Esophagus muscularis mucosa (tissue), 4 donors: ENCODE measurements at places on chromosomes 11 and 22. TPM values are rescaled to one million over a fixed set of nuclear protein-coding genes. Genes with fewer than 3 reads are reported as not detected.

OVOL1 gene
- total RNA-seq: not detected

TRIM51 gene
- total RNA-seq: not detected

RFPL3 gene
- not detected for total RNA-seq

DNA sequence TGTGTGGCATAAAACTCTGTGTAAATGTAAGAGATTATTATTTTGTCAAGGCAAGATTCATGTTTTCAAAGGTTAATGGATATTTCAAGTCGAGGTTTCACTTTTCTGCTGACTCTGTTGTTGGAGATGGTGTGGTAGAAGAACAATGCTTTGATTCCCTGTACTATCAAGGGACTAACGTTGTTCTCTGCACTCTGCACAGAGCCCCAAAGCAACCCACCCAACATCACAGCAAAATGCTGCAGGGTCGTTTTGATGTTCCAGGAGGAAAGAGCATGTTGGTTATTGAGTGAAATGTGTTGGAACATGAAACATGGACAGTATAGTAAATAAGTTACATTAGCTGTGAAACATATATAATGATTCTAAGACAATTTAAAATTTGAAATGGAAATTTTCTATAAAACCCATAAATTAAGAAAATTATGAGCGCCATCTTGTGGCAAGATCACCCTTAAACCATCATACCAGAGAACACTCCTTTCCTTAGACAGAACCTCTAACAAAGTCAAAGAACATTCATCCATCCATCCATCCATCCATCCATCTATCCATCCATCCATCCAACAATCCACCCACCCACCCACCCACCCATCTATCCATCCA lies 164.4 kb upstream of the ZBED5 start:
- H3K4me1 ChIP-seq: no peaks in the 10 kb centered on the region
- H3K27me3 ChIP-seq: no peaks in the 10 kb centered on the region
- DNase-seq: no peak
- H3K4me3 ChIP-seq: no peak overlapping the region
- no peak overlapping the region for H3K27ac ChIP-seq

MYOD1 gene
- total RNA-seq: not detected

OR4A47 gene
- total RNA-seq: not detected

GRCh38 chr11:44267006-44267749 lies 42.8 kb downstream of the ALX4 start:
- H3K27me3 ChIP-seq: no peaks in the 10 kb centered on the region
- H3K4me1 ChIP-seq: no peaks in the 10 kb centered on the region
- no peak overlapping the region for H3K27ac ChIP-seq
- H3K4me3 ChIP-seq: no peak overlapping the region
- no peaks in the 10 kb centered on the region for H3K36me3 ChIP-seq
- no peak for DNase-seq

KIRREL3 gene
- 2.2 TPM for total RNA-seq

OR5P2 gene
- not detected for total RNA-seq

DNA sequence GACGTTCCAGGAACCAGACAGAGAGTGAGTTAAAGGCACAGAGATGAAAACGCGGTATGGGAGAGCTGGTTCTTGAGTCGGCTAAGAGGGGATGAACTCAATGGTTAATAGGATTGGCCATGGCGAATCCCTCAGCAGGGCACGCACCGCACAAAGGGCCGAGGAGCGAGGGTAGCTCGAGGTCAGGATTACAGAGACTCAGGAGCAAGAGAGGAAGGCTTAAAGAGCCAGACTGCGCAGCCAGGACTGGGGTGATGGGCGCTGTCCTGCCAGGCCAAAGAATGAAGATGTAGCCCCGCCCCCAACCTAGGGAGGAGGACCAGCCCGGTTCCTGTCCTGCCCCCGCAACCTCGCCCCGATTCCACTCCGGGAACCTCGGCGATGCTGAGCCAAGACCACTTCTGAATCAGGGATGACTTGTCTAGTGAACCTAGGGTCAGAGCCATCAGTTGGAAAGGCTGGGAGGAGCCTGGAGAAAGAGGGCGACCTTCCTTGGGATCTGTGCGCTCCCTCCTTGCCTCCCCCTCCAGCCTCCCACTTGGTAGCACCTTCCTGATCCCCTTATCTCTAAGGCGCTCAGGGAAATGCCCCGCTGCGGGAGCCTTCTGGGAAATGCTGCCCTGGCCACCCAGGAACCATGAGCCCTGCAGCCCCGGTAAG lies at the start of gene PLEKHB1:
Gene PLEKHB1 (plus strand): TSS at position 610 of the 660 bp plus-strand sequence. CDS start 28 bp downstream, at position 638.
- H3K27ac ChIP-seq: no peak within 1 kb of the TSS
- no peaks in the 10 kb centered on the region for H3K36me3 ChIP-seq
- no peak for DNase-seq
- H3K27me3 ChIP-seq: no peaks in the 10 kb centered on the region

DNA sequence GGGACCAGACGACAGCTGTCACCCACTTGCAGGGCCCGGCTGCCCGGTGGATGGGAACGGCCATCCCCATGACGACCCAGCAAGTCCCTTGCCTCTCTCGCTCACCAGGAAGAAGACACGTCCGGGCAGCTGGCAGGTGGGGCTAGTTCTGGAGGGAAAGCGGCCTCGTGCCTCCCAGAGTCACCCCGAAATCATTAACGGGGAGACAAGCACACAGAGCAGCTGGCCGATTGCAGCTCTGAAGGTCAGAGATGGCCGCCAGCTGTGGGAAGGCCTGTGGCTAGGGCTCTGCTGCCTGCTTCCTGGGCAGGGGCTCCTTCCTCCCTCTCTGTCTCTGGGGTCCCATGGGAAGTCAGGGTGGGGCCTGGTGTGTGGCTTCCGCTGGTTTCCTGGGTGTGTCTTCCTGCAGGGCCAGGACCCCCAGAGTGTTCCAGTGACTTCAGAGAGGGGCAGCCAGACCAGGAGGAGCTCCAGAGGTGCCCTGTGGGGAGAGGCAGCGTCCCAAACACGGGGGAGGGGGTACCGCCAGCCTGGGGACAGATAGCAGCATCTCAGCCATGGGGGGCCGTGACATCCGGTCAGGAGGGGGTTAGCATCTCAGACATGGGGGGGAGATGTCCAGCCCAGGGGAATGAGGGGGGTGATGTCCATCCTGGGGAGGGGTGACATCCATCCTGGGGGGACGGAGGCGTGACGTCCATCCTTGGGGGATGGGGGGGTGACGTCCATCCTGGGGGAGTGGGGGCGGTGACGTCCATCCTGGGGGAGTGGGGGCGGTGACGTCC lies 114.9 kb downstream of the KCNQ1 start:
- H3K27ac ChIP-seq: no peak overlapping the region
- no peaks in the 10 kb centered on the region for H3K27me3 ChIP-seq
- H3K4me3 ChIP-seq: no peak overlapping the region
- no peaks in the 10 kb centered on the region for H3K36me3 ChIP-seq
- H3K4me1 ChIP-seq: no peaks in the 10 kb centered on the region
- no peak for DNase-seq

GRCh38 chr11:20014067-20014402 lies 146.2 kb downstream of the DBX1 start:
- H3K4me1 ChIP-seq: peaks cover 51% of the 10 kb centered on the region
- H3K27me3 ChIP-seq: no peaks in the 10 kb centered on the region
- H3K27ac ChIP-seq: no peak overlapping the region
- H3K36me3 ChIP-seq: no peaks in the 10 kb centered on the region

DNA sequence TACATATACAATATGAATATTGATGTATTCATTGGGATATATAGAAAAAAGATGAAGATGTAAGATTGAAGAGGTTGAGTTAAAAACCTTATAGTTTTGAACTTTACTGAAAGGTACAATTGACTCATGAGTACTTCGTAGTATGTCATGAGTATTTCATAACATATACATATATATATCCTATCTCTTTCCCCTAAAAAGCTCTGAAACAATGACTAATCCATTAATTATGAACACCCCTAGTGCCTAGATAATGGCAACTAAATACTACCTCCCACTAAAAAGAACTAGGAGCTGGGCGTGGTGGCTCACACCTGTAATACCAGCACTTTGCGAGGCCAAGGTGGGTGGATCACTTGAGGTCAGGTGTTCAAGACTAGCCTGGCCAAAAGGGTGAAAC lies 31.5 kb downstream of the SLC35F2 start:
- H3K36me3 ChIP-seq: no peaks in the 10 kb centered on the region
- no peak for DNase-seq
- no peaks in the 10 kb centered on the region for H3K4me1 ChIP-seq
- no peak overlapping the region for H3K27ac ChIP-seq
- H3K27me3 ChIP-seq: no peaks in the 10 kb centered on the region
- H3K4me3 ChIP-seq: no peak overlapping the region

DNA sequence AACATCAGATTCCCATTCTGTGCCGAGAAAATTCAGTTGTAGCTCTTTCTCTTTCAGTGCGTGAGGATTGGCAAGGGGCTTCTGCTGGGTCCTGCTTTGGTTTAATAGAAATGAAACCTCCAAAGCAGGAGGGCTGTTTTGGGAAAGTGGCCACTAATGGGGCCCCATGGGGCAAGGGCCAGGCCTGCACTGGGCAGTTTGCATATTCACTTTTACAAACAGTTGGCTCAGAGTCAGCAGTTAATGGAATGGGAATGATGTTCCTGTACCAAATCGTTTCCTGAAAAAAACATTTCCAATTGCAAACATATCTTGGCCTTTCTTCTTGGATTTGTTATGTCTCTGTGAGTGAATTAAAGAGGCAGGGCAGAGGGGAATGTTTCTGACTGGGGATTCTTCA lies 92.1 kb downstream of the PARVA start:
- peaks cover 10% of the 10 kb centered on the region for H3K36me3 ChIP-seq
- peak; percentile 79 for DNase-seq
- peak overlapping the region; percentile 7 for H3K4me3 ChIP-seq
- H3K27ac ChIP-seq: peak overlapping the region; percentile 70

SCT gene
- not detected for total RNA-seq

- no peaks in the 10 kb centered on the region for H3K4me1 ChIP-seq
- H3K36me3 ChIP-seq: no peaks in the 10 kb centered on the region
- DNase-seq: peak; percentile 86
- no peak overlapping the region for H3K4me3 ChIP-seq
Observed at GRCh38 chr11:2218031-2218633, 46.5 kb upstream of the TH start.

DNA sequence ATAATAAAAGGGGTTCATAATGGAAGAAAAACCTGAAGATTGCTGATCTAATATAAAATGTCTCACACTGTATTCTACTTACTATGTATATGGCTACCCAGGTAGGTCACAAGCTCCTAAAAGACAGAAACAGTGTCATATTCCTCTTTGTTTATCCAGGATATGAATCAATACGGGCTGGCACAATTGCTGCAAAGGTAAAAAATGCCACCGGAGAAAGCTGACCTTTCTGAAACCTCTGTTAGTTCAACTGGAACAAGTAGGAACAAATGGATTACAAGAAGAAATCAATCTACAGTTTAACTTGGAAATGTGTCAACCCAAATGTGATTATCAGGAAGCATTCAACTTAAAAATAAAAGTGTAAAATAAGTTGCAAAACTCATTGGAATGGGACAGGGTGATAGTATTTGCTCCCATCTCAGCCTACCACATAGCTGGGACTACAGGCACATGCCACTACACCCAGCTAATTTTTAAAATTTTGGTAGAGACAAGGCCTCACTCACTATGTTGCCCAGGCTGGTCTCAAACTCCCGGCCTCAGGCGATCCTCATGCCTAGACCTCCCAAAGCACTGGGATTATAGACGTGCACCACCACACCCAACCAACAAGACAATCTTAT lies 27.6 kb downstream of the SLC35F2 start:
- H3K27ac ChIP-seq: no peak overlapping the region
- no peaks in the 10 kb centered on the region for H3K4me1 ChIP-seq
- no peaks in the 10 kb centered on the region for H3K36me3 ChIP-seq
- no peak for DNase-seq
- H3K27me3 ChIP-seq: no peaks in the 10 kb centered on the region
- no peak overlapping the region for H3K4me3 ChIP-seq

GRCh38 chr11:71988050-71988449 lies 10.7 kb upstream of the IL18BP start:
- H3K4me3 ChIP-seq: no peak overlapping the region
- no peaks in the 10 kb centered on the region for H3K27me3 ChIP-seq
- H3K4me1 ChIP-seq: peaks cover 25% of the 10 kb centered on the region
- DNase-seq: no peak

DNA sequence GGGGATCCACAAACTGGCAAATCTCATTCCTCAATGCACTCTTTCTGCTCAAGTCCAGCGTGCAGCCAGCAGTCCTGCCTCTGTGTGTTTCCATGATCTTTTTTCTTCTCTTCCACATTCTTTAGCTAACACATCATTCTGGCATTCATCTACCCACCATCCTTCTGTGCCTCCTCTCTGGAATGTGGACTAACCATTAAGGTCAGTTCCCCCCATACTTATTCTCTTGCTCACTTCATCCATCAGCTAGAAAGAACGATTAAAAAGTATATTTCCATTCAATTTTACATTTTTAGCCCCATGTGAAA lies 7.8 kb downstream of the KIRREL3 start:
- peaks cover 55% of the 10 kb centered on the region for H3K27me3 ChIP-seq
- H3K36me3 ChIP-seq: no peaks in the 10 kb centered on the region
- no peak for DNase-seq
- no peak overlapping the region for H3K4me3 ChIP-seq
- H3K4me1 ChIP-seq: no peaks in the 10 kb centered on the region

GRCh38 chr22:47691152-47691895 lies 928.9 kb downstream of the TBC1D22A start:
- H3K27me3 ChIP-seq: no peaks in the 10 kb centered on the region
- H3K36me3 ChIP-seq: no peaks in the 10 kb centered on the region
- no peak overlapping the region for H3K27ac ChIP-seq
- no peaks in the 10 kb centered on the region for H3K4me1 ChIP-seq

NNMT gene
- 88.9 TPM for total RNA-seq

MACROD1 gene
- 28.8 TPM for total RNA-seq

DNA sequence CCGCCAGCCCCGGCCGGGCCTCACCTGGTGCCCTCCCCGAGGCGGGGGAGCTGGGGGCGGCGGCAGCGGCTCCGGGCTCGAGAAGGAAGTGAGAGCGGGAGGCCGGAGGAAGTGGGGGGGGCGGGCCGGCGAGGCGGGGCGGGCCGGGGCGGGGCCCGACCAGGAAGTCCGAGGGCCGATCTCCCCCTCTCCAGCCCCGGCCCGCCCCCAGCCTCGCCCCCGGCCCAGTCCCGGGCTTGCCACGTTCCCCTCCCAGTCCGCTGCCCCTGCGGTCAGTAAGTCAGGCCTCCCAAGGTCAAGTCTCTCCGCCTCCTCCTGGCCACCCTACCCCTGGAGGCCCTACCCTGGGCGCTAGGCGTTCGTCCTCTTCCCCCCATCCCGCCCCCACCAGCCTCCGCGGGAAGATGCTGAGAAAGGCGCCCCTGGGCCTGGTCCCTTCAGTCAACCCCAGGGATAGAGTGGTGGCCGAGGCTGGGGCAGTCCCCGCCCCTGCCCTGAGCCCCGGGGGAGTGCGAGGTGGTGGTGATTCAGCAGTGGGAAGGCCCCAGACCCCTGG lies at the start of gene RHOG:
Gene RHOG (minus strand): TSS at position 90 of the 556 bp plus-strand sequence. CDS start 12,821 bp downstream, outside the sequence.
- H3K4me1 ChIP-seq: peaks cover 48% of the 10 kb centered on the region
- peak within 1 kb of the TSS; percentile 89 for H3K4me3 ChIP-seq
- DNase-seq: peak; percentile 95
- H3K27ac ChIP-seq: peak within 1 kb of the TSS; percentile 98
- no peaks in the 10 kb centered on the region for H3K36me3 ChIP-seq
